Metanephros (tissue), 2 donors: ENCODE measurements at places on chromosomes 3 and 15. TPM values are rescaled to one million over a fixed set of nuclear protein-coding genes. Genes with fewer than 3 reads are reported as not detected.

Gene ISL2
- 0.29 TPM for total RNA-seq

Gene PLOD2
- 93.2 TPM for total RNA-seq

Gene FBXL22
- total RNA-seq, result 9.2 TPM

Gene CSPG4
- total RNA-seq, result 45.7 TPM

Gene C3orf85
- total RNA-seq, result 3.6 TPM

Gene TIMMDC1
- 42.1 TPM for total RNA-seq

Gene KIF7
- 16.9 TPM for total RNA-seq

Gene SLC9A9
- total RNA-seq, result 31.1 TPM

Gene FAM81A
- 7.8 TPM for total RNA-seq

Gene AP3B2
- total RNA-seq, result 2.1 TPM

Gene COPS2
- total RNA-seq, result 52.3 TPM

Gene ZNF80
- 0.06 TPM for total RNA-seq

Gene TMEM42
- total RNA-seq, result 11.8 TPM

Gene EIF2B5
- 32.2 TPM for total RNA-seq

Gene NEK11
- total RNA-seq, result 15.2 TPM

Gene OR5K2
- not detected for total RNA-seq

Gene GOLGA8A
- 47.9 TPM for total RNA-seq

Gene CFAP20DC
- total RNA-seq, result 3.3 TPM

Gene GALNT15
- total RNA-seq, result 9.9 TPM

Gene IL17RB
- 5.1 TPM for total RNA-seq

Gene TTC23
- 34.3 TPM for total RNA-seq
